RPMI8226 (cell line): ENCODE measurements at places on chromosomes 4 and X.

GRCh38 chr4:88610771-88611170 is 18.5 kb downstream of the HERC3 start:
- no peak for DNase-seq

DNA sequence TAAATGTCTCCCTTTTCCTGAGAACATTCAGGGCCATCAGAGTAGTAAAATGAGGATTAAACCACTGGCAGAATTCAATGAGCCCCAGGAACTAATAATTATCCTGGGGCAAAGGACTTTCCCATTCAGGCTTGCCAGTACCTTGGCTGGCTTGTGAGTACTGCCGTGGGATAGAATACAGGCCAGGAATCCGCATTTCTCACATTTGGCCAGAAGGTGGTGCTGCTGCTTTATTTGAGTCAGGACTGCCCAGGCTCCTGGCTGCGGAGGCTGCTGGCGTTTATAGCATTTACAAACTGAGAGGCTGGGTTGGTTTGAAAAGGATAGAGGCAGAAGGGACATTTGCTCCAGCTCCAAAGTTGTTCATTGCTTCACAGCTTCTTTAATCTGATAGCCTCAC is 91.4 kb downstream of the RTL9 start:
- DNase-seq, result peak; percentile 72

GRCh38 chrX:110407910-110408545 is 49.4 kb downstream of the RTL9 start:
- DNase-seq, result peak; percentile 52

- no peak for DNase-seq
Measured at GRCh38 chrX:130071611-130072344, 38.5 kb downstream of the ELF4 start.

DNA sequence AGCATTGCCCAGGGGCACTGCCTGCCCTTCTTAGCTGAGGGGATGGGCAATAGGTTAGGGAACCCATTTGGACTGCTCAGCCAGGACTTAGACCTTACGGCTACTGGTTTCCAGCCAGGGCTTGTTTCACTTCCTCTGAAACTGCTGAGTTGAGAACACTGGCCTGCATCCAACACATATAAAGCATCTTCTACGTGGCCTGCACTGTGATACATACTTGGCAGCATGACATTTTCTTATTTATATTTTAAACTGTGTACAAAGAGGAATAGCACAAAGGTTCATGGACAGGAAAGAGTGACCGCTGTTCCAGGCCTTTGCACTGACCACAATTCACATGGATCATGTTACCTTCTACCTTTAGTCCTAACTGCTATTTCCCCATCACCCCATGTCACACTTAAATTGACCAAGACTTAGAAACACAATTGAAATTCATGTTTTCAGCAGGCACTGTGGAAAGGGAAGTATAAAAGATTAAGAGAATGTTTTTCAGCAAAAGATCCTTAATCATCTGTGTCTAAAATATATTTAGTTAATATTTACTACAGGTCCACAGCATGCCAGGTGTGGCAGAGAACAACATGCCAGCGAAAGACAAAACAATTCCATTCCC is 43.7 kb downstream of the NLGN4X start:
- peak; percentile 86 for DNase-seq

DNA sequence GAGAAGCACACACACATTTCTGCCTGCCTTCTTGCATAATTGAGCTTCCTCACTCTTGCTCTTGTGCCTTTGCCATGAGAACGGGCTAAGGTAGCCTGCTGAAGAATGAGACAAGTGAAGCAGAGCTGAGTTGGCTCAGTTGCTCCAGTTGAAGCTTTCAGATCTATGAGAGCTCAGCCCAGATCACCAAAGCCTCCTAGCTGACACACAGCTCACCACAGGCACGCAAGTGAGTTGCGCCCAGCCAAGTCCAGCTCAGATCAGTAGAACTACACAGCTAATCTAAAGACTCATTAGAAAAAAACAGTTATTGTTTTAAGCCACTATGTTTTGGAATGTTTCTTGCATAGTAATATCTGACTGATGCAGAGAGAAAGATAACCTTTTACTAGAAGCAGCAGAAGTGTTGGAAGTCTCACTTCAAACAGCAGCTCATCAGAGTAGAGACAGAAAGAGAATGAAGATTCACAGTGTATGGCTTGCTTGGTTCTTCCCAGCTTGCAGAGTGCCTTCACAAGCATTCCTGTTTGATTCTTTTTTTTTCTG is 362.4 kb downstream of the MID1IP1 start:
- no peak for DNase-seq

GRCh38 chr4:244471-244870 is 60.8 kb downstream of the ZNF732 start:
- peak; percentile 62 for DNase-seq

- DNase-seq, result no peak
Measured at GRCh38 chrX:155876704-155877103, 4.4 kb upstream of the VAMP7 start.

DNA sequence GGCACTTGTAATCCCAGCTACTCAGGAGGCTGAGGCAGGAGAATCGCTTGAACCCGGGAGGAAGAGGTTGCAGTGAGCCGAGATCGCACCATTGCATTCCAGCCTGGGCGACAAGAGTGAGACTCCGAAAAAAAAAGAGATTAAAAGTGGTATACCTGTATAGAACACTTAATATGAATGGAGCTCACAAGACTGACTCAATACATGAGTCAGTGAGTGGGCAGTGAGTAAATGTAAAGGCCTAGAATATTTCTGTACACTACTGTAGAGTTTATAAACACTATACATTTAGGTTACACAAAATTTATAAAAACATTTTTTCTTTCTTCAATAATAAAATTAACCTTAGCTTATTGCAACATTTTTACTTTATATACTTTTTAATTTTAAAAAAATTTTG is 93.8 kb downstream of the CENPC start:
- no peak for DNase-seq

GRCh38 chr4:90584051-90584450 is 456.9 kb downstream of the CCSER1 start:
- no peak for DNase-seq

DNA sequence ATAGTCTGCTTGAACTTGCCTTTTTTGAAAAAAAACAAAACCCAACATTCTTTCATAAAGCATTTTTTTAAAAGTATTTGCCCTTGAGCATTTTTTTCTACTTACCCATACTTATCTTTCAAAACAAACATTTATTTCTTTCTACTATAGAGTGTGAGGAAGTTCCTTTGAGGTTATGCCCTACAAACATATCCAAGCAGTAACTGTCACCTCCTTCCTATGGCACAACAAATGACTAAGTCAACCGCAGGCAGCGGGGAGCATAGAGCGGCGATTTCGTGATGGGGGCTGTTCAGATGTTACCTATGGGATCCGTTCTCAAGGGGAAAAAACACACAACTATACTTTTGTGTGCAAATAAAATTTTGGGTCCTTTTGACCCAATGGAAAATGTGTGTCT is 19.4 kb downstream of the SPRY1 start:
- no peak for DNase-seq

- DNase-seq, result no peak
Measured at GRCh38 chr4:86048426-86048825, 311.4 kb downstream of the MAPK10 start.
